Type B pancreatic cell (in vitro differentiated cells): ENCODE measurements at places on chromosomes 12 and 14.

GRCh38 chr14:96991226-96991625, 194.0 kb downstream of the VRK1 start:
- no peak for DNase-seq

- DNase-seq = no peak
Measured at GRCh38 chr14:71536927-71537772, 395.1 kb upstream of the RGS6 start.

DNA sequence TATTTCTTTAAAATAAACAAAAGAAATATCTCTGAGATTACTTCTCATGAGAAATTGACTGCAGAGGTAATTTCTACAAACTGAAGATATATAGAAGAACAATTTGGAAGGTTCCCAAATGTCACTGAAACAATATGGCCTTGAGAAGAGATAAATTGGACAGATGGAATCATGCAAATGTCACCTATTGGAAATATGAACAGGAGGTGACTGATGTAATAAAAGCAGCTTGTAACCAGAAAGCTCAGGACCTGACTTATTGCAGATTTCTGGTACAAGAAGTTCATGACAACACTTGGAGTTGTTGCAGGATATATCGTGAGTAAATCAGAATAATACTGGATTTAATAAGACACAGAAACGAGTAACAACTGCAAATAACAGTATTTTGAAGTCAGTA, 93.3 kb upstream of the TRHDE start:
- no peak for DNase-seq

DNA sequence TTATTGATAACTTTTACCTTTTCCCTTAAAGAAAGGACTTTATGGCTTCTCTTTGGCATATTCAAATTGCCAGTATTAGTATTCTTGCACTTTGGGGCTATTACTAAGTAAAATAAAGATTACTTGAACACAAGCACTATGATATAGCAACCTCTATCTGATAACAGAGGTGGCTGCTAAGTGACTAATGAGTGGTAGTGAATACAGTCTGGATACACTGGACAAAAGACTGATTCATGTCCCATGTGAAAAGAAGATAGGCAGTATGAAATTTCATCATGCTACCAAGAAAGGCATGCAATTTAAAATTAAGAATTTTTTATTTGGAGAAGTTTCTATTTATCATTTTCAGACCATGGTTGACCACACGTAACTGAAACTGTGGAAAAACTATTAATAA, 399.9 kb downstream of the FSCB start:
- DNase-seq = no peak

GRCh38 chr12:75977952-75978671, 53.5 kb downstream of the PHLDA1 start:
- no peak for DNase-seq

GRCh38 chr14:74401504-74402241, 24.3 kb downstream of the SYNDIG1L start:
- DNase-seq = no peak

GRCh38 chr14:96751505-96751904, 45.7 kb upstream of the VRK1 start:
- DNase-seq = no peak

DNA sequence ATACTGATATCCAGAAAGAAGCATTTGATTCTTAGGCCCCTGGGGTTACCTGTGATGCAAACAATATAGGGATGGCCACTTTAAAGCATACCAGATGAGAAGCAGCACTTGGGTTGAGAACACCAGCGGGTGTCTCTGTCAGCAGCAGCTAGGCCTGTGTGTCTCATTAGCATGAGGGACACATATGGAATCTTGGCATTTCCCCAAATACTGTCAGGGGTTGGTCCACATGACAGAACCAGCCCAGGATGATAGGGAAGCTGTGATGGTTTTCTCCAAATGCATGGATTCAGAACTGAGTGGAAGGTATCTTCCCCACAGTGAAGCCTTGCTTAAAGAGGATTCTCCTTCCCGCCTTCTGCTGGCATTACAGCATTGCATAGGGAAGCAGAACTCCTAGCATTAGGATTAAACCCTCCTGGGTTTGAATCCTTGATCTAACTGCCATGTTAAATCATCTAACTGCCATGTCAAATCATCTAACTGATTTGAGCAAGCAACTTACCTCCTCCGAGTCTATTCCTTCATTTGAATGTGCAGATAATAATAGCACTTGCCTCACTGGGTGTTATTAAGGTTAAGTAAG, 111.5 kb upstream of the WSCD2 start:
- DNase-seq = no peak

DNA sequence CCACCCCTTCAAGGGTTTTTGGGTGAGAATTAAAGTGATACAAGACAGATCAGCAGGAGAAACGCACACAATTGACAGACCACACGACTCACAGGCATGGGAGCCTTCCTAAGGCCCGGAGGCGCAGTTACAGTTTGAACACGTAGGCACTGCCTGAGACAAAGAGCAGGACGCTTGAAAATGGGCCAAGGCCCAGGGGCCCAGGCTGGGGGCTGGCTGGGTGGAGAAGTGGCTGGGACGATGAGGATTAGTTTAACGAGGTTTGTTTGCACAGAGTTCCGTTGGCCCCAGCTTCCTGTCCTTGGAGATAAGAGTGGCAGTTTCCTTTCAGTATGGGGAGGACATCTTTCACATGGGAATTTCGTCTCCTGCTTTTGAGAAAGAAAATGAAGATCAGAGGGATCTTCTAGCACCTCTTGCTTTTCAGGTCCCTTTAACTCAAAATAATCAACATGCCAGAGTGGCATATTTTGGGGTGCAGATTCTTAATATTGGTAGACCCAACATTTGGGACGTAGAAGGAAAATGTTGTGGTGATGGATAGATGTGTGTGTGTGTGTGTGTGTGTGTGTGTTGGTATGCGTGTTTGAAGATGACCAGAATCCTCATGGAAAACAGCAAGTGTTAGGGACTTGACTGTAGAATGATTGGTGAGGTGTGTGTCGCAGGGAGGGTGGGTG, 44.6 kb downstream of the DLK1 start:
- no peak for DNase-seq

GRCh38 chr12:96510306-96510764, 21.0 kb downstream of the CFAP54 start:
- no peak for DNase-seq

DNA sequence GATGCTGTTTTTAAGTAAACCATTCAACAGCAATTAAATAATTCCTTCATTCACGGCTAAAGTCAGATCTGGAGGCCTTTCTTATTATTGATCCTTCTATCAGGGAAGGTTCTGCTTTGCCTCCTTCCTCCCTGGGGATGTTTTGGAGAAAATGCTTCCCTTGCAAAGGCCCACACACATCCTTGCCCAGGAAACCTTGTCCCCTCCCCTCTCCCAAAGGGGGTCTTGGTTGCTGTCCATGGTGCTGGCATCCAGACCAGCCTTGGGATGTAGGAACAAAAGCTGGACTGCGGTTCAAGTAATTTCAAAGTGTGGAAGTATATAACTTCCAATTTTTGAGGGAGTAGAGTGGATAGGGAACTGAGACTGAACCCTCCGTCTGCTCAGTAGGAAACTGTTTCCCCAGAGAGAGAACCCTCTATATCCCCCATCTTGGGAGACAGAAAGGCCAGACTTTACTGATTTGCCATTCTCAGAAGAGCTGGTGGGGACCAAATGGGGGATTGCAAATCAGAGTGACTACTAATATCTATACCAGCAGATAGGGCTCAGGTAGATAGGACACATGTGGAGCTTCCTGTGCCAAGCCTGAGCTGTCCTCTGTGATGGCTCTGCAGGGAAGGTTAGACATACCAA, 5.6 kb downstream of the MARCHF9 start:
- no peak for DNase-seq

GRCh38 chr12:46473634-46474329, 101.2 kb upstream of the SLC38A2 start:
- no peak for DNase-seq

GRCh38 chr12:30829876-30830275, 75.1 kb upstream of the CAPRIN2 start:
- peak; percentile 43 for DNase-seq

DNA sequence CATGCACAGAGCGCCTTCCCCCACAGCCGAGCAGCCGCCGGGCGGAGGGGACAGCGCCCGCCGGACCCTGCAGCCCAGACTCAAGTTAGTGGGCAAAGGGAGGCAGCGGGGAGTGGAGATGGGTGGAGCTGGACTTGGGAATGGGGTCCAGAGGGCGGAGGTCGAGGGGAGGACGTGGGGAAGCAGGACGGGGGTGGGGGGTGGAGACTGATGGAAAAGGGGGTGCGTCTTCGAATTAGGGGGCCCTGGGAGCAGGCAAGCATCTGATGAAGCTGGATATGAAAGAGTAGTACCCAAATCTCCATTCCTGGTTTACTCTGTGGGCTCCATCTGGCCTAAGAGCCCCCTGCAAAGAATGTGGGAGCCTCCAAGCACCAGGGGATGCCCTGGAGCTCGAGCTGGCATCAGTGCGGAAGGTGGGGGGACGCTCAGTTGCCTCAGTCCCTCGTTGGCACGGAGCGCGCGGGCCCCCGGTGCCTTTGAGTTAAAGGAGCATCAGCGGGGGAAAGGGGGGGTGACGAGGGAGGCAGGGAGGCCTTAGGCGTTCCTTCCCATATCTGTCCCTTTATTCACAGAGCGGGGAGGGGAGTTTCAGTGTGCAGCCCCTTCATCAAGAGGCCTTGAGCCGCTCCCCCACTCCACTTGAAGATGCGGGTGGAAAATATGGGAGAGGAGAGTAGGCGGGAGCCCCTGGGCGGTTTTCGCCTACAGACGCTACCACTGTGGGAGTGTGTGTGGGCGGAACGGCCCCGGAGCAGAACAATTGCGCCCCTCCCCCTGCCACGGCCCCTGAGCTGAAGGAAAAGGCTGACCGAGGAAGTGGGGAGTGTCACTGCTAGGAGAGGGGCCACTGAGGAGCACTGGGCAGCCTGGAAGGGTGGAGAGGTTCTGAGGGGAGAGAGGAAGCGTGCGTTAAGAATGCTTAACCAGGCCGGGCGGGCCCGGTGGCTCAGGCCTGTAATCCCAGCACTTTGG, 644 bp downstream of the NAB2 start:
- peak; percentile 75 for DNase-seq

- DNase-seq = no peak
Measured at GRCh38 chr12:106841510-106842302, 67.2 kb downstream of the RIC8B start.

DNA sequence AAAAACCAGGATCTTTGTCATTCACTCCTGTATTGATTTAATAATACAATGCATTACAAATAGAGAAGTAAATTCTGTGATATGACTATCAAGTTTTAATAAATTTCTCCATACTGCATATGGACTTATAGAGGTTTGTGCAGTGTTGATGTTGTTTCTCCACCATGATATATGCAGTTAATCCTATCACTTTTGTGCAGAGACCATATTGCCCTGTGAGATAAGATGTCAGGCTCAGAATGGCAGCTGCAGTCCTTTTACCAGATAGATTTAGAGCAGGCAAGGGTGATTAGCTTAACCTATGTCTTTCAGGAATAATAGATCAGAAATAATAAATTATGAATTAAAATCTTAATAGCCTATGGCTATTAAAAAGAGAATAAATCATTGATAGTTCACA, 38.6 kb upstream of the KCNJ8 start:
- no peak for DNase-seq

GRCh38 chr14:70856851-70857495, 47.7 kb upstream of the MAP3K9 start:
- DNase-seq = no peak

GRCh38 chr12:131511391-131511802, 199.5 kb upstream of the SFSWAP start:
- DNase-seq = no peak

DNA sequence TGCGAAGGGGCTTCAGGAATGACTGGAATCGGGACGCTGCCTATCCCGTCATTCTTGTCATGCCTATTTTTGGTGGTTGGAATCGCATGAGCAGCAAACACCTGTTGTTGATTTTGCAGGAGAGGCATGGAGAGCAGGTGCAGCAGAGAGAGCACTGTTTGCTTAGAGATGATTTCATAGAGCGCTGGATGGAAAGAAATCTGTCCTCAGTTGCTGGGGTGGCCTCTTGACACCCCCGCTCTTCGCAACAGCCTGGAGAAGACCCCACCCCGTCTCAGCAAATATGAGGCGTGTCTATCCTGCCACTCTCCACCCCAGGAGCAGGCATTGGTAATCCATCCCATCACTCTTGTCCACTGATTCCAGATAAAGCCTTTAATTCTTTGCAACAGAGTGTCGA, 19.3 kb upstream of the NCOR2 start:
- DNase-seq = no peak

DNA sequence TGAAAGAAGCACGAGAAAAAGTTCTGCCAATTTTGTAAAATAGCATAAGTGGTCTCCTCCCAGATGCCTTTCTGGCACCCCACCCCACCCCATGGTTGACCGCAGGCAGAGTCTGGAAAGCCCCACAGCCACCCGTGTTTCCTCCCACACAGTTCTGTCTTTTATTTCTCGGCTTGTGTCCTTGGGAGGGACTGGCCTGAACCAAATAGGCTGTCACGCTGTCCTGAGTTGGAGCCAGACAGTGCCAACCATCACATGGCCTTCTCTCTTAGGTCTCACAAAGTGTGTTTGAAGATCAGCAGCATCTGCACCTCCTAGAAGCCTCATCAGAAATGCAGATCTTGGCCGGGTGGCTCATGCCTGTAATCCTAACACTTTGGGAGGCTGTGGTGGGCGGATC, 10.2 kb upstream of the LTA4H start:
- DNase-seq = no peak

DNA sequence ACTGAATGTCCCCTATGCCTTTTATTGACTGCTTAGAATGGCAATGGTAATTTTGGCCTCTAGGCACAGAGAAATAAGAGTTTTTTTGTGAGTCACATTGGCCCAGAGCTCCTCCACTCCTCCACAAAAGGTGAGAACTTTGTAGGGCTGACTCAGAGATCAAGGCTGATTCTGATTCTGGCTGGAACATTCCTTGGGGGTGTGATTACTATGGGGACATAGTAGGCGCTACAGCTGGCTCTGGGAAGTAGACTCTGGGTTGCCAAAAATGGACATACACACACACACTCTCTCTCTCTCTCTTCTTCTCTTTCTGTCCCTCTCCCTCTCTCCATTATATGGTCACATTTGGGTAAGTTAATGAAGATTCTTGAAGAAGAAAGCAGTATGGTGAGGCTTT, 174.6 kb upstream of the DDHD1 start:
- no peak for DNase-seq

- no peak for DNase-seq
Measured at GRCh38 chr12:130076752-130077151, 85.5 kb upstream of the FZD10 start.

GRCh38 chr14:93520053-93520607, 89.4 kb downstream of the UNC79 start:
- no peak for DNase-seq

DNA sequence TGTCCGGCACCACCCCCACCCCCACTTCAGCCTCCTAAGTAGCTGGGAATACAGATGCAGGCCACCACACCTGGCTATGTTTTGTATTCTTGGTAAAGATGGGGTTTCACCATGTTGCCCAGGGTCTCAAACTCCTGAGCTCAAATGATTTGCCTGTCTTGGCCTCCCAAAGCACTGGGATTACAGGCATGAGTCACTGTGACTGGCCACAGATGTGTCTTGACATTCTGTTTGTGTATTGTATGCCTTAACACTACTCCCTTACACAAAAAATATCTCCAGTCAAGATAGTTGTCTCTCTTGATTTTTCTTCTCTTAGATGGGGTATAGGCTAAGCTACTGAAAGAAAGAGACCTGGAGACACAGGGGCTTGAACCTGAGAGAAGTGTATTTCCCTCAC, 17.6 kb downstream of the CLEC14A start:
- DNase-seq = no peak

GRCh38 chr12:14769466-14769968, 33.8 kb downstream of the WBP11 start:
- DNase-seq = no peak

- DNase-seq = no peak
Measured at GRCh38 chr14:76950055-76951020, 78.2 kb downstream of the IRF2BPL start.
